ENCODE measurements at places on chromosomes 5 and 9. TPM values are rescaled to one million over a fixed set of nuclear protein-coding genes. Genes with fewer than 3 reads are reported as not detected.
A peak's percentile ranks its signal among the peaks of the same experiment; 100 is the strongest.

The ARRDC1 gene
- polyA plus RNA-seq, result 59.8 TPM

The LRRC26 gene
- 12.0 TPM for polyA plus RNA-seq

The TCF7 gene
- 9.7 TPM for polyA plus RNA-seq

- H3K36me3 ChIP-seq, result peaks cover 65% of the 10 kb centered on the region
- H3K27ac ChIP-seq, result no peak overlapping the region
- DNase-seq, result no peak
- H3K27me3 ChIP-seq, result no peaks in the 10 kb centered on the region
- no peak overlapping the region for H3K4me3 ChIP-seq
- H3K4me1 ChIP-seq, result no peaks in the 10 kb centered on the region
Observed at GRCh38 chr9:120854596-120855327, 12.0 kb upstream of the PSMD5 start.

- no peaks in the 10 kb centered on the region for H3K36me3 ChIP-seq
- H3K4me1 ChIP-seq, result peaks cover 21% of the 10 kb centered on the region
- H3K4me3 ChIP-seq, result peak overlapping the region; percentile 54
Observed at GRCh38 chr5:173973616-173973969, 15.4 kb upstream of the C5orf47 start.

GRCh38 chr9:107170801-107171200, 112.3 kb upstream of the RAD23B start:
- no peak overlapping the region for H3K27ac ChIP-seq
- H3K27me3 ChIP-seq, result no peaks in the 10 kb centered on the region
- no peak for DNase-seq
- peaks cover 10% of the 10 kb centered on the region for H3K4me1 ChIP-seq
- no peaks in the 10 kb centered on the region for H3K36me3 ChIP-seq

- H3K4me3 ChIP-seq, result peak overlapping the region; percentile 60
- peak overlapping the region; percentile 95 for H3K27ac ChIP-seq
- H3K36me3 ChIP-seq, result peaks cover 16% of the 10 kb centered on the region
- no peaks in the 10 kb centered on the region for H3K27me3 ChIP-seq
Observed at GRCh38 chr9:137237759-137238726, 3.0 kb upstream of the TUBB4B start.

GRCh38 chr5:153498516-153498915, 8.0 kb downstream of the GRIA1 start:
- no peaks in the 10 kb centered on the region for H3K4me1 ChIP-seq
- no peak overlapping the region for H3K27ac ChIP-seq
- no peak overlapping the region for H3K4me3 ChIP-seq
- no peaks in the 10 kb centered on the region for H3K27me3 ChIP-seq
- no peak for DNase-seq

- H3K4me1 ChIP-seq, result no peaks in the 10 kb centered on the region
- H3K27ac ChIP-seq, result no peak overlapping the region
- H3K27me3 ChIP-seq, result peaks cover 13% of the 10 kb centered on the region
- no peak for DNase-seq
- H3K4me3 ChIP-seq, result no peak overlapping the region
Observed at GRCh38 chr9:70385426-70385825, 29.0 kb downstream of the KLF9 start.

DNA sequence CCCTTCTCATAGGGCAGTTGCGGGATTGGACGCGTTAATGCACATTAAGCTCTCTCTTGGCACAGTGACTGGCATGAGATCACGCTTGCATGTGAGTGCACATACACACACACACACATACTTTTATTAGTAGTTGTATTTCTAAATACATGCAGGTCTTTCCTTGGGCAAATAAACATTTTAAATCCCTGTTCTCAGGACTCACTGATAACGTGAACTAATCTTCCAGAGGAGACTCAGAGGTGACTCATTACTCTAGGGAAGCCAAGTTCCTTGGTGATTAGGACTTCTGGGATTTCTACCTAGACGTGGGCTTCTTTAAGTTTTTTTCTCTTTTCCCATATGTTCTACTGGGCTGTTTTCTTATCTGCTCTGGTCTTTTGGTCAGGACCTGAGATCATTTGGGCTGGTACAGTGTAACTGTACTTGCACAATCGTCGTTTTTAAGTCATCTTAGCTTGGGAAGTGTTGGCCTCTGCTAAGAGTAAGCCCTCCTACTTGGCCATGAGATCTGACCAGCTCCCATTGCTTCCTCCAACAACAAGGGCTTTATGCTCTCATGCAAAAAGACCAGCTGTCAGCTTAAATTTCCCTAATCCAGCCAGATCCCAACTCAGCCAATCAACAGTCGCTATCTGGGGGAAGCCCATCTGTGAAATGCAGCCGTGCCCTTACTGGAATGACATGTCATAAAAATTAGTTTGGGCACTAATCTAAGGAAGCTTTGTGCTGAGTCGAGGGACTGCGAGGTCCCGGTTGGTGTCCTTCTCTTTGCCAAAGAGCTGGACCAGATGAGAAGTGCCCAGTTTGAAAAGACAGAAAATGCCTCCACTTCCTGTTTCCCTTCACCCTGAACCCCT, 176.4 kb upstream of the ANKRD55 start:
- no peaks in the 10 kb centered on the region for H3K36me3 ChIP-seq
- H3K27me3 ChIP-seq, result no peaks in the 10 kb centered on the region
- H3K4me1 ChIP-seq, result peaks cover 42% of the 10 kb centered on the region
- H3K4me3 ChIP-seq, result no peak overlapping the region
- DNase-seq, result peak; percentile 51
- H3K27ac ChIP-seq, result peak overlapping the region; percentile 59

DNA sequence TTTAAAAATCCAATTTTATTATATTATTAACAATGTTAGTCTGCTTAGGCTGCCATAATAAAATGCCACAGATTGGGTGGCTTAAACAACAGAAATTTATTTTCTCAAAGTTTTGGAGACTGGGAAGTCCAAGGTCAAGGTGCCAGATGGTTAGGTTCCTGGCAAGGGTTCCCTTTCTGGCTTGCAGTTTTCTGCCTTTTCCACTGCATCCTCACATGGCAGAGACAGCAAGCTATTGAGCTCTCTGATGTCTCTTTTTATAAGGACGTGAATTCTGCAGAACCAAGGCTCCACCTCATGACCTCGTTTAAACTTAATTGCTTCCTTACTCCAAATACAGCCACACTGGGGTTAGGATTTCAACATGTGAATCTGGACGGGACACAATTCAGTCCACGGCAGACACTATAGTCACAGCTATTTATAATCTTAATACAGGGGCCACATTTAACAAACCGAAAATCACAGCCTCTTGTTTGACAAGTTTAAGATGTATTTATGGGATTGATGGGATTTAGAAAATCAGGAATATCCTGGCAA, 174.9 kb upstream of the PUM3 start:
- no peaks in the 10 kb centered on the region for H3K36me3 ChIP-seq
- H3K4me1 ChIP-seq, result no peaks in the 10 kb centered on the region
- H3K4me3 ChIP-seq, result no peak overlapping the region
- H3K27me3 ChIP-seq, result no peaks in the 10 kb centered on the region
- DNase-seq, result no peak

GRCh38 chr5:6703806-6704205, 9.4 kb upstream of the TENT4A start:
- H3K4me1 ChIP-seq, result no peaks in the 10 kb centered on the region
- no peak for DNase-seq
- peaks cover 7% of the 10 kb centered on the region for H3K27me3 ChIP-seq
- H3K27ac ChIP-seq, result no peak overlapping the region
- no peaks in the 10 kb centered on the region for H3K36me3 ChIP-seq
- no peak overlapping the region for H3K4me3 ChIP-seq

GRCh38 chr5:39151745-39152144, 67.6 kb downstream of the FYB1 start:
- no peak overlapping the region for H3K4me3 ChIP-seq
- no peaks in the 10 kb centered on the region for H3K36me3 ChIP-seq
- no peak overlapping the region for H3K27ac ChIP-seq
- no peaks in the 10 kb centered on the region for H3K4me1 ChIP-seq

- peaks cover 39% of the 10 kb centered on the region for H3K27me3 ChIP-seq
- H3K36me3 ChIP-seq, result no peaks in the 10 kb centered on the region
- no peak overlapping the region for H3K27ac ChIP-seq
- no peak overlapping the region for H3K4me3 ChIP-seq
- DNase-seq, result no peak
Observed at GRCh38 chr9:89174291-89174690, 4.3 kb downstream of the SHC3 start.

GRCh38 chr5:112087222-112087621, 330.2 kb upstream of the NREP start:
- H3K27me3 ChIP-seq, result no peaks in the 10 kb centered on the region
- no peaks in the 10 kb centered on the region for H3K4me1 ChIP-seq
- no peak overlapping the region for H3K27ac ChIP-seq
- H3K36me3 ChIP-seq, result no peaks in the 10 kb centered on the region
- DNase-seq, result no peak

GRCh38 chr9:34498553-34498952, 24.2 kb downstream of the ENHO start:
- no peak overlapping the region for H3K4me3 ChIP-seq
- no peaks in the 10 kb centered on the region for H3K36me3 ChIP-seq
- H3K27me3 ChIP-seq, result peaks cover 22% of the 10 kb centered on the region
- no peak overlapping the region for H3K27ac ChIP-seq

DNA sequence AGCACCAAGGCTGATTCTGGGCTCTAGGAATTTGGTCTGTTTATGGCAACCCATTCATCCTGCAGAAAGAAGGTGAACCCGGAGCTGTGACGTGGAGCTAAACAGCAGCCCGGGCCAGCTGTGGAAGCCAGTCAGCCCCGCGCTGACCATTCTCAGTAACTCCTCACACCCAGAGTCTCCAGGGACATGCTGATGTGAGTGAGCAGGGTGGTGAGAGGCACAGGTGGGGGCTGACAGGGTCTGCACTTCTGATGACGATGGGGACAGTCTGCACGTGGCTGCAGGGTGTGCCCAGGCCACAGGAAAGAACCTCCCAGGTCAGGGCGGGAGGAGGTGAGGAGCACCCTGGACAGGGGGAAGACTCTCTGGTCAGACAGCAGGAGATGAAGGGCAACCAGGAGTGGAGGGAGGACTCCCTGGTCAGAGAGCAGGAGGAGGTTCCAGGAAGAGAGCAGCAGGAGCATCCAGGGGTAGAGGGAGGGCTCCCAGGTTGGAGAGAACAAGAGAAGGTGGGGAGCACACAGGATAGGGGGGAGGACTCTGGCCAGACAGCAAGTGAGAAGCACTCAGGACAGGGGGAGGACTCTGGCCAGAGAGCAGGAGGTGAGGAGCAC, 26.1 kb upstream of the SLC6A3 start:
- H3K4me1 ChIP-seq, result no peaks in the 10 kb centered on the region
- DNase-seq, result no peak

DNA sequence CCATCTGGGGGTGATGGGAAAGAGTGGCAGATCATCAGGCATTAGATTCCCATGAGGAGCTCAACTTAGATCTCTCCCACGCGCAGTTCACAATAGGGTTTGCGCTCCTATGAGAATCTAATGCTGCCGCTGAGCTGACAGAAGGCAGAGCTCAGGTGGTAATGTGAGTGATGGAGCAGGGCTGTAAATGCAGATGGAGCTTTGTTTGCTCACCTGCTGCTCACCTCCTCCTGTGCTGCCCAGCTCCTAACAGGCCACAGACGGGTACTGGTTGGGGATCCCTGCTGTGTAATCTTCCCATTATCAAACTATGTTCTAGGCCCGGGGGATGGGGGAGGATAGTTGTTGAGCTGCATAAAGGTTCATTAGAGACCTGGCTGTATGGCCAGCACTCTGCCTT, 58.4 kb downstream of the UGCG start:
- no peak overlapping the region for H3K27ac ChIP-seq
- peaks cover 24% of the 10 kb centered on the region for H3K4me1 ChIP-seq
- no peaks in the 10 kb centered on the region for H3K36me3 ChIP-seq
- H3K27me3 ChIP-seq, result no peaks in the 10 kb centered on the region
- DNase-seq, result no peak
